ENCODE measurements at places on chromosomes 11 and 22. TPM values are rescaled to one million over a fixed set of nuclear protein-coding genes. Genes with fewer than 3 reads are reported as not detected.
A peak's percentile ranks its signal among the peaks of the same experiment; 100 is the strongest.

DNA sequence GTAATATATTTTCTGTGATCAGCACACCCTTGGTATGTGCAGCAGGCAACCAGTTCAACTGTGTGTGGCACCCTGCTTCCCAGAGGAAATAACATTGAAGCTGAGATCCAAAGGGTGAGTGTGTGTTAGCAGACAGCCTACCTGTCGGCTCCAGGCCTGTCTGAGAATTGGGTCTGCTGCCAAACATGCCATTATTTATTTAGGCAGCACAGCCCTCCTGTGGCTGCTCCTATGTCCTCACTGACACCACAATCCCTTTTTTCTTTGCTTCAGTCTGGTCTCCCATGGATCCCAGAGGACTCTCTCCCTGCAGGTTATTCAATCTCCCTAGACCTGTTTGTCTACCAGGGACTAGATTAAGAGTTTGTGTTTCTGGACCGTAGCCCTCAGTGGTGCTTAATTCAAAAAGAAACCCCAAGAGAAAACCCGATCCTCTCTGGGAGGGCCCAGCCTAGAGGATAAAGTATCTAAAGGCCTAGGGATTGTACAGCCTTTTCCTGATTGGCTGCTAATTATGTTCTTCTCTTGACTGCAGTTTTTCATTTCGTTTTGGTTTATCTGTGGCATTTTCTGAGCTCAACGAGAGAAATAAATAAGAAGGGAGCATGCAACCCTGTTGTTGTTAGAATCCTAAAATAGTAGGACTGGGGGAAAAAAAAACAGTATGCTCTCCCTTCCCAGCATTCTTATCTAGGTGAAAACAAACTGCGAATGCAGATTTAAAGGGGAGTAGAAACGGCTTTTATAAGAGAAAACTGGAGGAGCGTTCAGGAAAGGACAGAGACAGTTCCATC lies 24.1 kb downstream of the KCNE3 start:
- no peak for DNase-seq
- no peak overlapping the region for H3K4me3 ChIP-seq
- no peaks in the 10 kb centered on the region for H3K36me3 ChIP-seq
- H3K4me1 ChIP-seq = peaks cover 10% of the 10 kb centered on the region
- H3K27ac ChIP-seq = no peak overlapping the region
- H3K27me3 ChIP-seq = no peaks in the 10 kb centered on the region

GRCh38 chr11:70225681-70226177 lies 22.6 kb downstream of the FADD start:
- no peak for DNase-seq
- no peaks in the 10 kb centered on the region for H3K4me1 ChIP-seq
- no peaks in the 10 kb centered on the region for H3K27me3 ChIP-seq

- no peaks in the 10 kb centered on the region for H3K27me3 ChIP-seq
- DNase-seq = no peak
- H3K36me3 ChIP-seq = peaks cover 31% of the 10 kb centered on the region
Observed at GRCh38 chr22:17831501-17832251, 57.4 kb upstream of the BID start.

DNA sequence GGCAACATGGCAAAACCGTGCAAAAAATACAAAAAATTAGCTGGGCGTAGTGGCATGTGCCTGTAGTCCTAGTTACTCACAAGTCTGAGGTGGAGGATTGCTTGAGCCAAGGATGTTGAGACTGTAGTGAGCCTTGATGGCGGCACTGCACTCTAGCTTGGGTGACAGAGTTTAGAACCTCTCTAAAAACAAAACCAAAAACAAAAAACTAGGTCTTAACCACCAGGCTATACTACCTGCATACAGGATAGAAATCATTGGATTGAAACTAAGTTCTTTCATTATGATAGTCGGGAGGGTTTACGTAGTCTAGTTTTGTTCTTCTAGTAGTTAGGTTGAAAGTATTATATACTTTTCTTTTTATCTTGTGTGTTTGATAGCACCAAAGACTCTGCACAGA lies 5.8 kb downstream of the RNF214 start:
- no peak overlapping the region for H3K4me3 ChIP-seq
- peaks cover 55% of the 10 kb centered on the region for H3K36me3 ChIP-seq
- DNase-seq = no peak
- H3K4me1 ChIP-seq = peaks cover 13% of the 10 kb centered on the region
- H3K27me3 ChIP-seq = no peaks in the 10 kb centered on the region

DNA sequence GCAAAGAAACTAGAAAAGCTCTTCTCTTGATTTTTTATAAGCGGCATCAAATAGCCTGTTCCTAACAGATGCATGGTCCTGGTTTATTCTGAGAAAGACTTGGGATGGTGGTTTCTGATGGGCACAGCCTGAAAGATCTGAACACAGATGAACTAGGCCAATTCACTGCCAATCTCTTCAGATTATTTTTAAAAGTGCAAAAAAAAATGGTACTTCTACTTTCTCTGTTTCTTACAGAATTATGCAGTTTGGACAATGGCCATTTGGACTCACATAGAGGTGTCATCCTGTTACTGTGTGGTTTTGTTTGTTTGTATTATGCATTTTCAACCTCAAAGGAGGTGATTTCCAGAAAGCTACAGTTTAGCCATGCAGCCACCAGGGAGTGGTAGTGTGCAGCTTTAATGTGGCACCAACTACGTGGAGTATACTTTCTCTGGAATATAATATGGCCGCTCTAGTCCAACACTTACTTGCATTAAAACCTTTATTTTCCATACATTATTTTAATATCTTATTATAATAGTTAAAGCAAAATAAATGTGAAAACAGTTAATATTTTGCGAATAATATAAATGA lies 469.8 kb upstream of the KIRREL3 start:
- no peak for DNase-seq
- H3K27ac ChIP-seq = no peak overlapping the region
- no peaks in the 10 kb centered on the region for H3K36me3 ChIP-seq
- H3K27me3 ChIP-seq = no peaks in the 10 kb centered on the region
- H3K4me3 ChIP-seq = no peak overlapping the region
- H3K4me1 ChIP-seq = no peaks in the 10 kb centered on the region

DNA sequence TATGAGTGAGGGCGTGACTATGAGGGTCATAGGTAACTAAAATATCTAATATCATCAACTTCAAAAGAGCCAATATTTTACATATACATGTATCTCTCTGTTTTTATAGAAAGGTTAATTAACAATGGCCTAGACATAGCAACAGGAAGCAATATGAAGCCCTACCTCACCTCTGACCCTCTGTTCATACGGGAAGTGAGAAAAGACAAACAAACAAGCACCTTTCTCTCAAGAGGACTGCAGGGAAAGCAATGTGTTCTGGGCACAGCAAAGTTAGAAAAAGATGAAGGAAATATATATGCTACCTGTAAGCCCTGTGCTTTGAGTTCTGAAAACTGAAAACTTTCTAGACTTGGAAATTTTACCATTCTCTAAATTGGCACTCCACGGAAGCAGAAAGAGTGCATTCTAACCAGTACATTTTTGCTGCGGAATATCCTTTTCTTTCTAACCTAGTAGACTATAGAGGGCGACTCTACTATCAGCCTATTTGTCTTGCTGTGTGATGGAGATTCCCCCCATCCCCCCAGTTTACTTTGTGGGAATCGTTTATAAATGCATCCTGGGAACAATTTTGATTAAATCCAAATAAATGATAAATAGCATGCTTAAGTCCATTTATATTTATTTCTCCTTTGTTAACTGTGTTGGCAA lies 830.4 kb upstream of the FAT3 start:
- H3K27ac ChIP-seq = no peak overlapping the region
- peaks cover 29% of the 10 kb centered on the region for H3K4me1 ChIP-seq
- no peak overlapping the region for H3K4me3 ChIP-seq
- no peak for DNase-seq
- no peaks in the 10 kb centered on the region for H3K27me3 ChIP-seq
- no peaks in the 10 kb centered on the region for H3K36me3 ChIP-seq

Gene TTC28
- total RNA-seq = 36.9 TPM

Gene AIFM3
- 0.92 TPM for total RNA-seq

GRCh38 chr11:106468531-106468930 lies 391.1 kb downstream of the AASDHPPT start:
- H3K4me3 ChIP-seq = no peak overlapping the region
- peaks cover 4% of the 10 kb centered on the region for H3K4me1 ChIP-seq
- no peaks in the 10 kb centered on the region for H3K27me3 ChIP-seq
- H3K36me3 ChIP-seq = no peaks in the 10 kb centered on the region

GRCh38 chr11:65854161-65854592 lies 3.8 kb downstream of the CFL1 start:
- H3K27ac ChIP-seq = no peak overlapping the region
- peaks cover 41% of the 10 kb centered on the region for H3K4me1 ChIP-seq
- no peaks in the 10 kb centered on the region for H3K27me3 ChIP-seq

Gene CBLIF
- total RNA-seq = not detected

DNA sequence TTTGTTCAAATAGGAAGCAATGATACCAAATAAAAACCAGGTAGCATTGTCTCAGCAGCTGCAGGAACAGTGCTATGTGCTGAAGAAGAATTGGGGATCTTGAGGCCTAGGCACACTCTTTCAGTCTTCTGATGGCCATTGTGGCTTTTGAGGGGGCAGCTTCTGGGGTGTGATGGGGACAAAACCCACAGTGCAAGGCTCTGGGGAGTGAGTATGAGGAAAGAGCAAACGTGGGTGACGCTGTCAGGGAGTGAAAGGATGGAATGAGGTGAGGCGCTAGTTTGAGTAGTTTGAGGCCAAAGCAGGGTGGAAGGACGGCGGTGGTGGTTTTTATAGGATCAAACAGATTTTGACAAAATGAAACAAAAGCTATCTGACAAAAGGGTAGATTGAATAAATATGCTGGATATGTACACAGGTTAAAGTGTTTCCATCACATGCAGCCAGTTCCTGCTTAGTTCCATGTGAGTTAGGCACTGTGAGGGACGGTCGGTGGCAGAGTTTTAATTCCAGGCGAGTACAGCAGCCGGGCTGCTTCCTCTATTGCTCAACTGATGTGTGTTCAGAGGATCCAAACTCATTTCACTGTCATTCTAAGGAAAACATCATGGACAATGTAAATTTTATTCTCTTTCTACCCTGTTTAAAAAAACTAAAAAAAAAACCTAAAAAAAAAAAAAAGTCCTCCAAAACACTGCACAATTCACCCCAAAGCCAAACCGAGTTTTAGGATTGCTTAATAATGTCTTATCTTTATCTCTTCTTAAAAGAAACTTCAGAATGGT lies 18.9 kb downstream of the ADAMTS15 start:
- no peak overlapping the region for H3K4me3 ChIP-seq
- no peak for DNase-seq
- no peak overlapping the region for H3K27ac ChIP-seq
- no peaks in the 10 kb centered on the region for H3K4me1 ChIP-seq
- no peaks in the 10 kb centered on the region for H3K27me3 ChIP-seq
- H3K36me3 ChIP-seq = peaks cover 78% of the 10 kb centered on the region

DNA sequence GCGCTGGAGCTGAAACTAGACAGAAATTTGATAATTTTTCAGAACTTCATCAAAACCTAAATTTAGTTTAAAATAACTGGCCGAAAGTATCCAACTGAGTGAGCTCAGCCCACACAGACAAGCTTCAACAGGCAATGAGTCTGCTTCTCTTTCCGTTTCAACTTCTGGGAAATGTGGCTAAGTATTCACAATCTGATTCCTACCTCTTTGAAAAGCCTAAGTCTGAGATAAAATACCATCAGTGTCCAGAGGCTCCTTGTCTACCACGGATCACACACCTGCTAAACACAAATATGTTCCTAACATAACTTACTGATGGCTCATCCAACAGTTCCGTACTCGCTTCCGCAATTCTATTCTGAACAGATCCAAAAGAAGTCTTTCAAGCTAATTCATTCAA lies 8.5 kb downstream of the SIK3 start:
- H3K27ac ChIP-seq = no peak overlapping the region
- DNase-seq = no peak

GRCh38 chr22:23922921-23923320 lies 28.7 kb downstream of the MIF start:
- peaks cover 16% of the 10 kb centered on the region for H3K36me3 ChIP-seq
- no peak overlapping the region for H3K27ac ChIP-seq
- H3K4me3 ChIP-seq = no peak overlapping the region
- H3K27me3 ChIP-seq = no peaks in the 10 kb centered on the region

DNA sequence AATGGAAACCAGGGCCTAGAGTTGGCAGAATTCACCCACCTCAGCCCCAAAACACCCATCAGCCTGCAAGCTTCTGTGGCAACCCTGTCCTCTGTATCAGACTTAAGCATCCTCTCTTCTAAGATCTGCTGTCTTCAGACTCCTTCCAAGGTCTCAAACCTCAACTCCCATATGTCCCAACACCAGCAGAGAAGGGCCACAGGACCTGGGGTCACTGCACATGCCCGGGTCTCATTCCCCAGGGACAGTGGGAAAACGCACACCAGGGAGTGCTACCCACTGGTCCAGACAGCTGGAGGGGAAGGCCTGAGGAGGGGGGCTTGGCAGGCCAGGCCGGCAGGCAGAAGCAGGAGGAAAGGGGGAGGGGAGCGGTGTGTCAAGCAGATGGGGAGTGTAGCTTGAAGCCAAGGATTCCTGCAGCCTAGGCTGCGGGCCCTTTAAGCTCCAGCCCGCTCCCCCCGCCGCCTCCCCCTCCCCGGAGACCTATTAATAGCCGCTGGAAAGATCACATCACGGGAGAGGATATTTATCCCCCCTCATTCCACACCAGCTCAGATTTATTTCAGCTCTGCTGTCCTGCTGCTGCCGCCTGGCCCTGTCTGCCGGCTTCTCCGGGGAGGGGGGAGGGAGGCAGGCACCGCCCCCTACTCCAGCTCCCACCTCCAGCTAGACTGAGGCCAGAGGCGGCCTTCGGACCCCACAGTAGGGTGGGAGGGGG lies 16.7 kb downstream of the BCL9L start:
- H3K27ac ChIP-seq = peak overlapping the region; percentile 98
- H3K4me1 ChIP-seq = peaks cover 77% of the 10 kb centered on the region
- peak; percentile 94 for DNase-seq
- H3K4me3 ChIP-seq = peak overlapping the region; percentile 61

Gene SRPRA
- 78.2 TPM for total RNA-seq

Gene SLC1A2
- total RNA-seq = 0.69 TPM

Gene CTSC
- total RNA-seq = 27.0 TPM

DNA sequence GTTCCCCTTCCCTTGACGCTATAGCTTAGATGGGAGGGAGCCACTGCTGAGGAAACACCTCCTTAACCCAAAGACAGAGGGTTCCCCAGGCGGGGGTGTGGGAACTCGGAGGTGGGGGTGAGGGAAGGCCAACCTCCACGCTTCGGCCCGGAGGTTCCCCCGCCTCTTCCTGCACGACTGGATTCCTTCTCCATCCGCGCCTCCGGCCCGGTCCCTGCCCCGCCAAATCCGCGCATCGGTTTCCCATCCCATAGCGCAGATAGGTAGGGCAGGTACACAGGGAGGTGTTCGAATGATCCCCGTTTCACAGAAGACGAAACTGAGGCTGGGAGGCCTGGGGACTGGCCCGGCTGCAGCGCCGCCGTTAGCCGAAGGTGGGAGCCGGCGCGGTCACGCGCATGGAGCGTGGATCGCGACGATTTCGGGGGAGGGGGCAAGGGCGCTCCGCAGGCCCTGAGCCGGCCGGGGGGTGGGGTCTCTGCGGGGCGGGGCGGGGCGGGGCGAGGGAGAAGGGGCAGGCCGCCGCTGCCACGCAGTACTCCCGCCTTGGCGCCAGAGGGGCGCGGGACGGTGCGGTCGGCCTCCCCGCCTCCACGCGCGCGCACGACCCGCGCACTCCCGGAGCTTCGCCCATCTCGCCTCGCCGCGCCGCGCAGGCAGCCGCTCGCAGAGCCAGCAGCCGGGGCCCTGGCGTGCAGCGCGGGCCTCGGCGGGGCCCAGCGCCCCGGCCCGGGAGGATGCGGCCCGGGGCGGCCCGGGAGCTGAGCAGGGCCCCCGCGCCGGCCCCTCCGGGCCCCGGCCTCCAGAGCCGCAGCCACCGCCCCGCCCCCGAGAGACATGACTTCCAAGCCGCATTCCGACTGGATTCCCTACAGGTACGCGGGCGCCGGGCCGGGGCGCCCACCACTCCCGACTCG lies at the start of gene TUB:
TUB (plus strand) TSS at position 538 of the 917 bp plus-strand sequence; CDS start at position 838, 300 bp downstream.
- H3K36me3 ChIP-seq = no peaks in the 10 kb centered on the region
- DNase-seq = no peak
- H3K27me3 ChIP-seq = no peaks in the 10 kb centered on the region
- H3K4me3 ChIP-seq = peak within 1 kb of the TSS; percentile 64
- H3K27ac ChIP-seq = peak within 1 kb of the TSS; percentile 62

Measured in esophagus muscularis mucosa (tissue), 4 donors.